Left ventricle myocardium inferior (tissue), 1 donor: ENCODE measurements at places on chromosomes 2 and 18. TPM values are rescaled to one million over a fixed set of nuclear protein-coding genes. Genes with fewer than 3 reads are reported as not detected.

DNA sequence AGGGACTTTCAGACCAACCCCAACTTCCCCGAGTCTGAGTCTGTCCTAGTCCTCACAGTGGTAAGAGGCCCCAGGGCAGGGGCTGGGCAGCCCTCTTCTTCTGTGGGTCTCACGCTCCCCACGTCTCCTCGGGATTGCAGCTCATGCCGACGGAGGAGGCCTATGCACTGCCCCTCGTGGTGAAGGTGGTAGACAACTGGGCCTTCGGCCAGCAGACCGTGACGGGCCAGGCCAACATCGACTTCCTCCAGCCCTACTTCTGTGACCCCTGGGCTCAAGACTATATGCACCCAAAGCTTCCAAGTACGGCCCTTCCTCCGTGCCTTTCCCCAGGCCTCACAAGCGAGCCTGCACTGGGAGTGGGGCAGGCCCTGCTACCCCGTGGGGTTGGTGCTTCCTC lies 44.3 kb downstream of the LMAN2L start:
- no peak for DNase-seq
- no peaks in the 10 kb centered on the region for H3K4me1 ChIP-seq
- H3K4me3 ChIP-seq: no peak overlapping the region

- peaks cover 18% of the 10 kb centered on the region for H3K4me1 ChIP-seq
- no peak overlapping the region for H3K27ac ChIP-seq
- peaks cover 6% of the 10 kb centered on the region for H3K27me3 ChIP-seq
- no peak overlapping the region for H3K4me3 ChIP-seq
- peaks cover 31% of the 10 kb centered on the region for H3K36me3 ChIP-seq
Observed at GRCh38 chr2:1687254-1687653, 57.1 kb downstream of the PXDN start.

GRCh38 chr2:135818937-135819610 lies 17.9 kb downstream of the LCT start:
- H3K4me3 ChIP-seq: no peak overlapping the region
- H3K4me1 ChIP-seq: no peaks in the 10 kb centered on the region
- no peaks in the 10 kb centered on the region for H3K36me3 ChIP-seq
- H3K27ac ChIP-seq: no peak overlapping the region
- no peaks in the 10 kb centered on the region for H3K27me3 ChIP-seq
- no peak for DNase-seq

DNA sequence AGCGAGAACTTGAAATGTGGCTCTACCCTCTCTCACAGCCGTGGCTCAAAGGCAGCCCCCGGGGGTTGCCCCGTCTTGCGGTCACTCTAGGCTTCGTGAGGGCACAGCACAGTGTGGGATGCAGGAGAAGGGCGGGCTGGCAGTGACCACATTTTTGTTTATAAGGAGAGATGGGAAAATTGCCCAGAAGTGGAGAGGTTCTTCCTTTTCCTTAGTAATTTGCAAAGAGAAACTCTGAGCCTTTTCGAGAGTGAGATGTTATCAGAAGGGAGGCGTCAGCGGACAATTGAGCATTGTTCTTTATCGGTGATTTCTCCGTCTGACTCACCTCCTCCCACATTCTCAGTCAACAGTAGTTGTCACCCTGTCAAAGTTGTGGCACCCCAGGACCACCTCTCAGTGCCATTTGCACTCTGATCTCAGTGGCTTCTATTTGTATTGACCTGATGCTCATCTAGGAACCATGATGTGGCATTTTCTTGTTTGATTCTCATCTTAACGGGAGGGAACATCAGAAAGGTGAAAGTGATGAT lies 89.6 kb downstream of the ACAA2 start:
- H3K27me3 ChIP-seq: peaks cover 18% of the 10 kb centered on the region
- no peak overlapping the region for H3K4me3 ChIP-seq
- H3K27ac ChIP-seq: no peak overlapping the region
- no peaks in the 10 kb centered on the region for H3K4me1 ChIP-seq
- no peaks in the 10 kb centered on the region for H3K36me3 ChIP-seq
- no peak for DNase-seq

- no peaks in the 10 kb centered on the region for H3K27me3 ChIP-seq
- no peaks in the 10 kb centered on the region for H3K36me3 ChIP-seq
- DNase-seq: no peak
- no peak overlapping the region for H3K27ac ChIP-seq
- H3K4me3 ChIP-seq: no peak overlapping the region
- H3K4me1 ChIP-seq: no peaks in the 10 kb centered on the region
Observed at GRCh38 chr2:117378653-117379052, 435.8 kb upstream of the DDX18 start.

DNA sequence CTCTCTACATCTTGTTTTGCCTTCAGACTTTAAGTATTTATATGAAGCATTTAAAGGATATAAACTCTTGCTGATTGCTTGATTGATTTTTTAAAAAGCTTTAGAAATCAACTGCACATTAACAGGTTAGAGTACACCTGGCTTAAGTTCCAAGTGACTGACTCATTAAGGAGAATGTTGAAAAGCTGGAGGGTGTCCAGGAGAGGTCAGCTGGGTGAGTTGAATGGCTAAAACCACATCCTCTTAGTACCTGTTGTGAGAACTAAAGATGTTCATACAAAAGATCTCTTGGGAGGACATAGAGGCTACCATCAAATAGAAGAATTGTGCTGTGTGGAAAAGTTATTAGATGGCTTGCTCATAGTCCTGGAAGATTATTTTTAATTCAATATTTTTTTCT lies 206.8 kb downstream of the TXNL1 start:
- H3K4me3 ChIP-seq: no peak overlapping the region
- no peaks in the 10 kb centered on the region for H3K36me3 ChIP-seq
- H3K4me1 ChIP-seq: no peaks in the 10 kb centered on the region

DNA sequence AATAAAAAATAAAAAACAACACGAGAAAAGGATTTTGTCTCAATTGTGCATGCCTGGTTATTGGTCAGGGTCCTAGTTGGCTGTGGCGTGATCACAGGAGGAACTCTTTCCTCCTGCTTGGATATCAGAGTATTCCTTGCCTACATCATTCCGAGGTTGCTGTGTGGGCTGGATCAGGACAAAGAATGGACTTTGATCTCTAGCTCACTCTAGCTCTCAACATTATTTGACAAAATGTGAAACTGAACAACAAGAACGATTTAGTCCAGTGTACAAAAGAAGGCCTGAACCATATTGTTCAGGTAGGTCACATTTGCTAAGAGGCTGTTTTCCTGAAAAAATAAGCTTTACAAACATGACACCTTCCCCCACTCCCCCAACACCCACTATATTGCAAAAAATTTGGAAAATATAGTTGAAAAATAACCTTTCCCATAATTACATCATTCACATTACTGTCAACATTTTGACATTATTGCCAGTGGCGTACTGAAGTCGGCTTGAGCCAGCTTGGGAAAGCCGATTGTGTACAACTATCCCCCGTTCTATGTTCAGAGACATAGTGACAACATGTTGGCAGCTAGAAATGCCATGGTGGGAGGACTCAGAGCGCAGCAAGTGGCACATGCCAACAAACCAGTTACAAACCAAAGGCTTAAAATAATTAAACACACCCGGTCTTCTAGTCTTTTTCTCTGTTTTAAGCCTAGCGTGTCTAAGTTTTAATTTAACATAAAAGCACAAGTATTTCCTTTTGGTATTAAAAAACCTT lies 179.0 kb downstream of the LPIN1 start:
- peaks cover 23% of the 10 kb centered on the region for H3K27me3 ChIP-seq
- H3K4me3 ChIP-seq: no peak overlapping the region
- no peak overlapping the region for H3K27ac ChIP-seq
- DNase-seq: no peak

DNA sequence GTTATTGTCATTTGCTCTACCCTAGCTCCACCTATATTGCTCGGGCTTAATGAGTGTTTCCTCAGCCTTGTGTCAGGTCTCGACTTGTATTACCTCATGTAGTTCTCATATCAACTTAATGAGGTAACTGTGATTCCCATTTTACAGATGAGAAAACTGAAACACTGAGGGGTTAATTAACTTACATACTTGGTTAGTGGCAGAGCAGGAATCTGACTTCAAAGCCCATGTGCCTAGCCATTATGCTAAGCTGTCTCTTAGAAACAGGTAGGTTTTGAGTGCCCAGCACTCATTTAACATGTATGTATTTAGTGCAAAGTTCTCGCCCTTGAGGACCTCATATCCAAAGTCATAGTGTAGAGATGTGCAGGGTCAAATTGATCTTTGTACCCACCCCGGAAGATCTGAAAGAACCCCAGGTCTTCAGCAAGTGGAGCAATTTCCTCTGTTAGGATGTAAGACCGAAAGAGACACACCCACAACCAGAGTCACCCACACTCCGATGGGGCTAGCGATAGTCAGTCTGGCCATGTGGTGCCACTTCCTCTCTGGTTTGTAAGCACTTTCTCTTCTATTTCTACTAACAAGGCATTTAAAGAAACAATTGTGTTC lies 121.0 kb upstream of the SLC39A10 start:
- DNase-seq: no peak
- H3K27me3 ChIP-seq: no peaks in the 10 kb centered on the region
- no peaks in the 10 kb centered on the region for H3K36me3 ChIP-seq
- H3K27ac ChIP-seq: no peak overlapping the region
- H3K4me1 ChIP-seq: peaks cover 17% of the 10 kb centered on the region
- no peak overlapping the region for H3K4me3 ChIP-seq

DNA sequence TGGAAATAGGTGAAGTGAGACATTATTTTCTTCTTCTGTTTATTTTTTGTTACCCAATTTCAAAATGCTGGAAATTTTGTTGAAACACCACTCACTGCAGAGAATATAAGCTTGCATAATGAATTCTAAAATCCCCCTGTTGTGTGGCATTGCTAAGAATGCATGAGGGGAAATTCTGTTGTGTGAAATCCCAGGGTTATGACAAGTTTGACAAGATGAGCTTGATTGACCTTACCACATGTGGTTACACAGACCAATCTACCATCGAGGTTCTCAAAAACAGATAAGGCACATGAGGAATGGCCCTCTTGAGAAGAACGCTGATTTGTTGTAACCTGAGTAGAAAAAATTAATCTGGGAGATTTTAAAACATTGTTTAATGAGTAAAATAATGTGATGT lies 261.6 kb upstream of the MMADHC start:
- H3K4me3 ChIP-seq: no peak overlapping the region
- H3K27ac ChIP-seq: no peak overlapping the region
- H3K27me3 ChIP-seq: no peaks in the 10 kb centered on the region

DNA sequence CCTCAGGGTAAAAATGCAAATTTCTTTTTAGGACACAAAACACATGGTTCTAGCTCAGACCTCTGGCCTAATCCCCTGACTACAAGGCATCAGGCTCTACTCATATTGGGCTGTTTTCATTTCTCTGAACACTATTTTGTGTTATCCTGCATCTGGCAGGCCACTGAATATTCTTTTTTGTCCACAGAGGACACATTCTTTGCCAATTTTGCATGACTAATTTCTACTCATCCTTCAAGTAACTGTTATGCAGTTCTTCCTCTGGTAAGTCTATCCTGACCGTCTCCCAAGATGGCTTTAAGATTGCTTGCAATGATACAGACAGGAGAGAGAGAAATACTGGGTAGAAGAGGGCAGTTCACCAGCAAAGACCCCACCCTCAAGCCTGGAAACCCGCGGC lies 107.6 kb upstream of the RGPD4 start:
- H3K27ac ChIP-seq: no peak overlapping the region
- no peak for DNase-seq
- H3K36me3 ChIP-seq: no peaks in the 10 kb centered on the region
- no peak overlapping the region for H3K4me3 ChIP-seq
- no peaks in the 10 kb centered on the region for H3K4me1 ChIP-seq

DNA sequence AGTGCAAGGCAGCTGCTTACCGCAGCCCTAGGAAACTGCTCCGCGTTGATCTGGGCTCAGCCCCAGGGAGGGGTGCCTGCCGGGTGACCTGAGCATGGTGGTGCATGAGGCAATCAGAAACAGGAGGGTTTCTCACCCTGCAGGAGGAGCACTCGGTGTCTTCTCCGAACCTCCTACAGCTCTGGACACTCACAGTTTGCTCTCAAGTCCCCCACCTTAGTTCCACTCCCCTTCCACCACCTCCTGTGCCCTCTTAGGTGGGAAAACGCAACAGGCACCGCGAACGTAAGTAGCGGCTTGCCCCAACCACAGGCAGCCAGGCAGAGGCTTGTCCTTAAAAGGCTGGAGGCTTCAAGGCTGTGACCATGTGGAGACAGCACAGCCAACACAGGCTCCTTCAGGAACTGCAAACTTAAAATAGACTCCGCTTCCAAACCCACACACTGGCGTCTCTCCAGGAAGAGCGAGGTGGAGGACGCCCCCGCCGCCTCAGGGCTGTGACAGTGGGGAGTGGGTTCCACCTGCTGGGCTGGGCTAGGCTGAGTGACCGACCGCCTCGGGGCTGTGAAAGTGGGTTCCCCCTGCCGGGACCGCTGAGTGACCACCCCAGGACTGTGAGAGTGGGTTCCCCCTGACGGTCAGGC lies 71.6 kb downstream of the NDUFA10 start:
- peak; percentile 22 for DNase-seq
- H3K4me3 ChIP-seq: peak overlapping the region; percentile 10
- H3K27me3 ChIP-seq: no peaks in the 10 kb centered on the region
- peak overlapping the region; percentile 54 for H3K27ac ChIP-seq
- H3K36me3 ChIP-seq: peaks cover 4% of the 10 kb centered on the region

DNA sequence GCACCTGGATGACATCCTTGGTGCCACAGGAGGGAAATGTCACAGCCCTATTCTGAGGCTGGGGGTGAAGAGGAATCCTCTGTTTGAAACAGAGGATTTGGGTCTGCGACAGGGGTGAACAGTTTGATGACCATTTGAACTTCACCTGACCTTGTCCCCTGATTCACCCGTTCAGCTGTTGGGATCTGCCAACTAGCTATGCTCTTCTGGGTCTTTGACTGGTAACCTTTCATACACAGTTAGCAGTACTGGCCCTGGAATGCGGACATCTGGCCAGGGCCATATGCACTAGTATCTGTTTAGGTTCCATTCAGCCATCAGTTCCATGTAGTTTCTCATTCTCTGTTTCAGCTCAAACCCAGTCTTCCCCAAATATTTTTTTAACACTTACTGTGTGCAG lies 72.6 kb upstream of the MCFD2 start:
- peaks cover 72% of the 10 kb centered on the region for H3K4me1 ChIP-seq
- H3K36me3 ChIP-seq: peaks cover 2% of the 10 kb centered on the region
- no peak overlapping the region for H3K4me3 ChIP-seq
- no peak for DNase-seq
- no peaks in the 10 kb centered on the region for H3K27me3 ChIP-seq

DNA sequence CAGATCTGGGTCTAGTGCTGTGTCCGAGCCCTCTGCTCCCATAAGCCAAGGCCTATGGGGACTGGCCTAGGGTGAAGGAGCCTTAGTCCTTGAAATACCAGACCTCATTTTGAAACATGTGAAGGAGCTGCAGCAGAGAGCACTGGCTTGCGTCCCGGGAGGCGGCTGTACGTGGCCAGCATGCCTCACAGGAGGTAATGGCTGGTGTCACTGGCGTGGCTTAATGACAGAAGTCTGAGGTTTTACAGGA lies 72.7 kb upstream of the OTOS start:
- no peaks in the 10 kb centered on the region for H3K4me1 ChIP-seq
- DNase-seq: no peak
- H3K27me3 ChIP-seq: peaks cover 27% of the 10 kb centered on the region
- H3K36me3 ChIP-seq: no peaks in the 10 kb centered on the region

The TIA1 gene
- total RNA-seq: 45.1 TPM

The ACTG2 gene
- 1.6 TPM for total RNA-seq

The NT5C1B gene
- total RNA-seq: not detected

The ANKRD30B gene
- total RNA-seq: not detected

The FAM117B gene
- total RNA-seq: 2.4 TPM

The DTNA gene
- total RNA-seq: 167 TPM

The TXNDC2 gene
- not detected for total RNA-seq

The RPRM gene
- not detected for total RNA-seq

The NCOA1 gene
- 26.9 TPM for total RNA-seq

The SCG2 gene
- 0.19 TPM for total RNA-seq
